ENCODE measurements at places on chromosomes 1 and 21.

- DNase-seq = no peak
Measured at GRCh38 chr1:197915260-197915861, 1.8 kb upstream of the LHX9 start.

DNA sequence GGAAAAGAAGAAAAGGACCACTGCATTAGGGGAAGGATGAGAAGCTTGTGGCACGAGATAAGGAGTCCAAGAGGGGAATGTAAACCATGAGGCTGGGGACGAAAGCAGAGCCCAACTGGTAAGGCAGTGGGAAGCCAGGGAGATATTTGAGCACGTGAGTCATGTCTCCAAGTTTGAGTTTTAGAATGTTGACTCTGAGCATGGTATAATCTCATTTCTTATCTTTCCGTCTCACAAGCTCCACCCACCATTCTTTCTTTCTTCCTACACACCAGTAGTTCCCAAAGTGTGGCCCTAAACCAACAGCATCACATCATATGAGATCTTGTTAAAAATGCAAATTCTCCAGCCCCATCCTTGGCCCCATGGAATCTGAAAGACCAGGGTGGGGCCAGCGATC is 145.3 kb downstream of the PLPP3 start:
- no peak for DNase-seq

DNA sequence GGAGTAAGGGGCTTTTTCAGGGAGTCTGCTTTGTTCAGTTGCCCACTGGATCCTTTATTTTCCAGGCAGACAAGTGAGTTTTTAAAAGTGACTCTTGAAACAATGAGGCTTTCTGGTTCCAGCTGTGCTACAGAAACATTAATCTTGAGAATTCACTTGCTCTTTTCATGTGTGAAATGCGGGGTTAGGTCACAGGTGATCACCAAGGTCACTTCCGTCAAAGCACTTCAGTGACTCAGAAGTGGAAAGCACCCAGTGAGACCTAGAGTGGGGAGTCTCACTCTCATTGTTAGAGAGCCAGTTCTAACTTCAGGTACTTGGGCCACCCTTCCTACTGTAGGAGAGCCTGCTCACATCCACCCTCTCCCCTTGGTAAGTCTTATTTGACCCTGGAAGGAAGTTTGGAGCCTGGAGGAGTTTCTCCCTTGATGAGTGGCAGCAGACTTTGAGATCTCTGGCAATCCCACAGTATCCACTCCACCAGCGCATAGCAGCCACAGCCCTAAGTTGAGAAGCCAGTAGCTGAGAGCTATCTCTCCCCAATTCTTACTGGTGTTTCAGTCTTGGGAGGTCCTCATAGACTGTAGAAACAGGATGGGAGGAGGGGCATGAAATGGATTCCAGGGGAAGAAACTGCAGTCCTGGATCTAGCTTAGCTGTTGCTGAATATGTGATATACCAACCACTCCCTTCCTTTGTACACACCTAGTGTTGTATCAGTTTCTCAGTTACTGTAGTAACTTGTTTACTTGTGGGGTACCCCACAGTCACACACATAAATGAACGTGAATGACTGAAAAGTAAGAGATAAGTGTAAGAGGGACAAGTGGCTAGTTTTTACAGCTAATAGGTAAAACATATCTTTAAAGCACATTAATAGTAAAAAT is 3.1 kb downstream of the TACSTD2 start:
- DNase-seq = no peak

GRCh38 chr1:192739476-192740184 is 69.2 kb upstream of the RGS2 start:
- no peak for DNase-seq

DNA sequence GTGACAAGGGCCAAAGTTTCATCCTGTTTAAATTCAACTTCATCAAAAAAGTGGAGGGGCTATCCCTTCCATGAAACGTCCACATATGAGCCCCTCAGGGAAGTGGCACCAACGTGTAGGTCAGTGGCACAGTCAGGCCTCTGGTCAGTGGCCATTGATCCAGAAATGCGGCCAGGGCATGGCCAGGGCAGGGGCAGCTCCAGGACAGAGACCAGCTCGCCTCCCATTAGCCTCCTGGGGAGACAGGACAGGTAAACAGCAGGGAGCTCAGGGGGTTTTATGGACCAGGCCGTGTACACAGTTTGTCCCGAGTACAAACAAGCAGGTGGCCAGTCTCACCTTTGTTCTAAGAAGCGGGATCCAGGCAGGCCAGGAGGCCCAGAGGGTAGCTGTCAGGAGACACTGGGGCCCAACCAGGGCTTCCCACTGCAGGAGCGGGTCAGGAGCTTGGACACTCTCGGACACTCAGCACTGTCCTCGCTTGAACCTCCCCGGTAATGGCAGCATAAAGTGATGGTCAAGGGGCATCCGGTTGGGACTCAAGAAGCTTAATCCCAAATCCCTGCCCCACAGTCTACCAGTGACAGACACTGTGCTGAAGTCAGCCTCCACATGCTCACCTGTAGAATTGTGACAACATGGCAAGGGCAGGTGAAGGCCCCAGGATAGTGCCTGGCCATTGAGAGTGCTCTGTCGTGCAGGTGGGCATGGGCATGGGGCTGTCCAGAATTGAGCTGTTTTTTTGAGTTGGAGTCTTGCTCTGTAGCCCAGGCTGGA is 144.1 kb upstream of the ERRFI1 start:
- no peak for DNase-seq

DNA sequence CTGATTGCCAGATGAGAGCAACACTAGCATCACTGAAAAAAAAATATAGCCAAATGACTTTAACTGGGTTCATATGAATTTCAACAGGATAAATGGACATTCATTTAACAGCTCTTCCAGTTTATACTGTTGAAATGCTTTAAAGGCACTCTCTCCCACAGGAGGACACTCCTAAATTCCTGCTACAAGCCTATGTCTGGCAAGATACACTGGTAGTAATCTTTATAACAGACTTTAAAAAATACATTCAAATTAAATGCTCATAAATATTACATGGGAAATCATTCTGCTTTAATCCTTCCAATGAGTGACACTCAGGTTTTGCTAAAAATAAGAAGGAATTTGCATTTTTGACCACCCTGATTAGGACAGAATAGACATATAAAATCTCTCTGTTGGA is 526.7 kb upstream of the ADAMTS5 start:
- DNase-seq = no peak

DNA sequence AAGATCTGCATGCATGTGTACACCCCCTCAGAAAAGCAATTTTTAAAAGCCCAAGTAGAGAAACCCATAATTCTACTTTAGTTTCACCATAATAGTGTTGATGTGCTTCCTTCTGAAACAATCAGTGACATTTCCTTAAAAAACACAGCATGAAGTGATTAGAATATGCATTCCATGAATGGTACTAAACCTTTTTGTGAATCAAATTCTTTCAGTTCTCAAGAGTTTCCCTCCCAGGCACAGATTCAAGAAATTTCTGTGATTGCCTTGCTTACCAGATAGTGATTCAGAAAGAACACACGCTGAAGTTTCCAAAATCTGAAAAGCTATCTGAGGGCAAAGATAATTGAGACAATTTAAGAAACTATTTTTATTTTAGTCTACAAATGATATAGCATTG is 136.4 kb upstream of the ADGRL2 start:
- no peak for DNase-seq

GRCh38 chr1:211920141-211920572 is 89.6 kb upstream of the LPGAT1 start:
- peak; percentile 26 for DNase-seq

- no peak for DNase-seq
Measured at GRCh38 chr1:179296356-179297104, 2.9 kb downstream of the SOAT1 start.

- DNase-seq = no peak
Measured at GRCh38 chr1:73066866-73067265, 784.5 kb upstream of the NEGR1 start.

DNA sequence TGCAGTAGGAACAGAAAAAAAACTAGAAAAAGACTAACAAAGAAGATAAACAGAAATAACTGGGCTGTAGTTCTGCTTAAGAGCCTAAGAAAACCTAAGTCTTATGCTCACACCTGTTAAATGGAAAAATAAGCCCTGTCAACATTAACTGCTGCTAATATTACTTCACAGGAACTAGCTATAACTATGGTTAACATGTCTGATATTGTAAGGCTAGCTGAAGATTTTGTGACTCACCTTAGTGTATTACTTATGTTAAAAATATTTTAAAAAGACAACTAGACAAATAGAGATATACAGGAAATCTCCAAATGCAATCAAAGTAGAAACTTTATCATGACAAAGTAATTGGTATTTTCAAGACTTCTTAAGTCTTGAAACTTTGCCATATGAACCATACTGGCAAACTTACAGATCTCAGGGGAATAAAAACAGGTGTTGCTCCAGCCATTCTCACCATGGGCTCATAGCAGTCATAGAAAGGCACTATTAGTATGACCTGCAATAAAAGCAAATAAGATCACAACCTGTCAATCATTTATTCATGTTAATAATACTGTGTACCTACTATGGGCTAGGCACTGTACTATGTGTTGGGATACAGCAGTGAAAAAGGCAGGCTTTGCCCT is 30.7 kb downstream of the KYAT3 start:
- no peak for DNase-seq

DNA sequence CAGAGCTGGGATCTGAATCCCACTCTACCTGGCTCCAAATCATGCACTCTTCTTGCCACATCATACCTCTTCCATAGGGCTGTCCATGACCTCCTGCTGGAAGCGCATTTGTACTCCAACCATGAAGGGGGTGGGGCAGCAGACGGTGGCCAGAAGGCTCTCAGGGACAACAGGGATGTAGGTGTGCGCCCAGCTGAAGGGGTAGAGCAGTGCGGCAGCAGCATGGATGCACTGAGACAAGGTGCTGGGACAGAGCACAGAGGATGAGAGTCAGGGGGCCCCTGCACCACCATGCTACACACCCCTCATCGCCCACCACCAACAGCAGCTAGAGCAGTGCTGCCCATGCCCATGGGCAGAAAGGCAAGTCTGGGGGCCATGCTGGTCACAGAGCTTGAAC is 8.4 kb downstream of the DENND2D start:
- no peak for DNase-seq

GRCh38 chr1:87279536-87279875 is 49.2 kb upstream of the LMO4 start:
- DNase-seq = no peak

DNA sequence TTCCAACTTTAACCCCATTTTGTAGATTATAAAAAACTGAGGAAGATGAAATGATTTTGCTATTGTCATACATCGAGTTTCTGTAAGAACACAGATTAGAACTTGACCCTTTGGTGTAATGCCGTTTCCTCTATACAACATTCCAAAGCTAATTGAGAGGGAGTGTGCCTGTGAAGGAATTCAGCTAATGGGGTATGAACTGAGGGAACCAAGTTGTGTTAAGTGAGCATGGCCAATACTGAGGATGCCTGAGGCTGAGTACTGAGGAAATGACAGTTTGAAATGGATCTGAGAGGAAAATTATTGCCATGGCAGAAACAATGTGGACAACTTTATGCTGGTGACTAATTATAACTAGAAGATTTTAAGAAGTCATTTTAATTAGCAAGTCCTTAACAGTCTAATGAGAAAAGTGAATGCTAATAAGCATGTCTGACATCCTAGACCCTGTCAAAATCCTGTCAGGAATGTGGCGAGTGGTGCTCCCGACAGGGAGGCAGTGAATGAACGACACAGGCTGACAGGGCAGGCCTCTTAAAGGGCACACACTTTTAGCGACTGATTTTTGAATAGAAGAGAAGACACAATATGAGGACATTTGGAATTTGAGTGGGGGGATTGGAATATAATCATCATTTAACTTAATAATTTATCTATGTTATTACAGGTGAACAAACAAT is 262.5 kb downstream of the HLX start:
- DNase-seq = no peak

GRCh38 chr21:27320868-27321267 is 354.0 kb upstream of the ADAMTS5 start:
- no peak for DNase-seq

DNA sequence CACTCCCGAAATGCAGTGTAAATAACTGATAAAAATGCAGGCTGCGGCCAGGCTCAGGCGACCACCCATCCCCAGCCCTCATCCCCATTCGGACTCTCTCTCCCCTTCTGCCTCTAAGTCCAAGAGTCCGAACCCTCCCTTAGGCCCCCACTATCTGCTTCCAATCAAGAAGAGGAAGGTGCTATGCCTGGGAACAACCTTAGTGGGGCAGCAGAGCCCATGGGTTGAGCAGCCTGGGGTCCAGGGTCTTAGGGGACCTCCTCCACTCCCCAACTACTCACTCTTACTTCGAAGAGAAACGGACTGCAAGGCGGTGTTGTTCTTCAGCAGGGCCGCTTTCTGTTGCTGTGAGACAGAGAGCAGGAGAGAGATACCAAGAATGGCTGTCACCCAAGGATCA is 12.2 kb downstream of the ARHGEF2 start:
- no peak for DNase-seq

DNA sequence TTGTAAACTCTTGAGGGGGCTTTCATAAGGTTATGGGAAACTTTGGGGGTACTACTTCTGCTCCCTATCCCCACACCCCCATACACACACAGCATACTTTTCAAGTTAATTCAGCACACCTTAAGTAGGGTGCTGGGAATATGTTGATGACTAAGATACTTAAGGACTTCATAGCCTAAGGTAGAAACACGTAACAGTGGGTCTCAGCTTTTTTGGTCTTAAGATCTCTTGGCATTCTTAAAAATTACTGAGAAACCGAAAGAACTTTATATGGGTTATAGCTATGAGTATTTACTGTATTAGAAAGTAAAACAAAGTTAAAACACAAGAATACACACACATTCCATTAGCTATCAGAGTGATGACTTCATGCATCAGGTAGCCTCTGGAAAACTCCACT is 2.1 kb downstream of the OTUD3 start:
- no peak for DNase-seq

GRCh38 chr1:208103597-208104513 is 140.3 kb downstream of the PLXNA2 start:
- DNase-seq = no peak

GRCh38 chr1:194026422-194026821 is 840.0 kb upstream of the B3GALT2 start:
- DNase-seq = no peak

GRCh38 chr1:109929170-109929569 is 18.5 kb downstream of the CSF1 start:
- no peak for DNase-seq

GRCh38 chr1:21687081-21687529 is 17.9 kb upstream of the RAP1GAP start:
- no peak for DNase-seq

GRCh38 chr1:1318131-1318652 is 6.3 kb downstream of the INTS11 start:
- DNase-seq = no peak

- no peak for DNase-seq
Measured at GRCh38 chr1:57483954-57484353, 60.1 kb upstream of the DAB1 start.

- DNase-seq = no peak
Measured at GRCh38 chr1:116257341-116257767, 115.7 kb upstream of the ATP1A1 start.
